CMK (cell line): ENCODE measurements at places on chromosomes 1 and 21.

GRCh38 chr1:117045644-117046043, 14.5 kb upstream of the TTF2 start:
- no peak for DNase-seq

GRCh38 chr1:32073299-32074229, 825 bp downstream of the TMEM39B start:
- DNase-seq: peak; percentile 94

DNA sequence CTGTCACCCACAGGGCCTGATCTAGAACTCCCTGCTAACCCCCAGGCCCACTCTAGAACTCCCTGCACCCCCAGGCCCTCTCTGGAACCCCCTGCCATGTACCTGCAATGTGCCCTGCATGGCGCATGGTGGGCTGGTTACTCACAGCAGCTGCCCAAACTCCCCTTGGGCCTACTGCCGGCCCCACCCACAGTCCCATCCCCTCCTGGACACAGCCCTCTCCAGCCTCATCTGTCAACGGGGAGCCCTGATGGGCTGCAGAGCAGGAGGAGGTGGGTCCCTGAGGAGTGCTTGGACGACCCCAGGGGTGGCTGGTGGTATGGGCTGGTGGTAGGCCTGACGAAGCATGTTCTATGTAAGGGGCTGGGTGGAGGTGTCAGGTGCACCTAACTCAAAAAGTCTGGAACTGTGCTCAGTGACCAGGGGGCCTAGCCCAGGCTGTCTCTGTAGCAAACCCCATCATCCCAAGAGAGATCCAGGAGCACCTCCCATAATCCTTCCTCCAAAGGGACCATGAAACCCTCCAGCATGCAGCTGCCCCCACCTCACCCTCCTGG, 19.0 kb upstream of the PRSS38 start:
- DNase-seq: no peak

DNA sequence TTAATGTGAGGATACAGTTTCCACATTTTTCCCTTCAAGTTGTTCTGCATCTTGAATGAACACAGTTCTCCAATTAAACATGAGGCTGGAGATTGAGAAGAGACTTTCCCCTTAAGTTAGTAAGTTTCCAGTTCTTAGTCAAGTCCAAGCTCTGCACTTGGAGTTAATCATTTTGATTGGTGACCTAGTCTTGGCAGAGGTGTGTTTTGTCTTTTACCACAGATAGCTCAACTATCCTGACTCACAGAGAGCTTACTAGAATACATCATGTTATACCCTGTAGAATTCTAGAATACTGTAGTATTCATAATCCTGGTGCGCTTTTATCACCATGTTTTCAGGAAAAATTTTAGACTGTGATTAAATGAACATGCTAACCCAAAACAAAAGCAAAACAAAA, 129.2 kb downstream of the CYYR1 start:
- no peak for DNase-seq

DNA sequence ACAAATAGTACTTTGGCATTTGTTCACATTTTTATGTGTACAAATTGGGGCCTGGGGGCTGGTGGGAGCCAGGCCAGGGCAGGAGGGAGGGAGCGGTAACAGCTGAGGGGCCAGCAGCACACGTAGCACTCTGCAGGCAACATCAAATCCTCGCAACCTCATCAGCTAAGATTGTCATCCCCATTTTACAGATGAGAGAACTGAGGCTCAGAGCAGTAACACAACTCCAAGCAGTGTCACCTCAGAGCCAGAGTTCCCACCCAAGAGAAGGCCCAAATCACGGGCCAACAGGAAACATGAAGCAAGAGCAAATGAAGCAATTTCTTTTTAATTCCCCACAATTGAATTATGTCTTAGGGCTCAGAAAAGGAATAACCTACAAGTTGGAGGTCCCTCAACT, 14.1 kb downstream of the IFFO2 start:
- DNase-seq: no peak

GRCh38 chr1:27257155-27257554, 22.7 kb downstream of the WDTC1 start:
- no peak for DNase-seq

DNA sequence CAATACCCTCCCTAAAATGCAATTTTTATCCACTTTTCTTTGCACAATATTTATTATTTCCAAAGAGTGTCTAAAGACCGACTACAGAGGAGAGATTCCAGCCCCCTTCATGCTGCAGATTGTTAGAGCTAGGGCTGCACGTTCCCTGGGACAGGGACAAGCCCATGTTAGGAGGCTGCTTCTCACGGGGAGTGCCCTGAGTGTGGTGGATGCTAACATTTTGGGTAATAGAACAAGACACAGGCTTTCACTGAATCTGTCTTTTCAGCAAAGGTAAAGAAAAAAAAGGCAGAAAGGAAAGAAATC, 125.4 kb downstream of the RIPK4 start:
- no peak for DNase-seq
